Hair follicle dermal papilla cell (primary cell): ENCODE measurements at places on chromosomes 7 and 10. TPM values are rescaled to one million over a fixed set of nuclear protein-coding genes. Genes with fewer than 3 reads are reported as not detected.

The CALU gene
- 859 and 882 TPM in 2 replicates for total RNA-seq

The FBXL15 gene
- total RNA-seq: 5.5 and 6.6 TPM in 2 replicates

The ITIH5 gene
- 0.97 and 1.1 TPM in 2 replicates for total RNA-seq

The C10orf88 gene
- total RNA-seq: 8.1 and 8.9 TPM in 2 replicates

The ZNF488 gene
- total RNA-seq: under 0.01 TPM in 2 replicates

The NPSR1 gene
- not detected in 2 replicates for total RNA-seq

The PCDH15 gene
- 0.36 and 0.65 TPM in 2 replicates for total RNA-seq

The STOX1 gene
- total RNA-seq: under 0.01 and 0.12 TPM in 2 replicates

The CHST15 gene
- total RNA-seq: 34.5 and 35.5 TPM in 2 replicates

The SPDYE9 gene
- total RNA-seq: not detected in 2 replicates

The MNX1 gene
- total RNA-seq: 0.12 TPM in 1 of 2 replicates, not detected in the other

The OR2A7 gene
- total RNA-seq: 1.1 and 1.3 TPM in 2 replicates

The RARRES2 gene
- total RNA-seq: not detected in 2 replicates

The COL17A1 gene
- total RNA-seq: 1.2 and 1.6 TPM in 2 replicates

The CH25H gene
- total RNA-seq: 48.0 and 83.4 TPM in 2 replicates

The TCAF2 gene
- 3.6 and 7.6 TPM in 2 replicates for total RNA-seq

The WEE2 gene
- under 0.01 TPM in 1 of 2 replicates, not detected in the other for total RNA-seq

The SAMD9L gene
- 26.8 and 39.3 TPM in 2 replicates for total RNA-seq

The LAMB1 gene
- total RNA-seq: 431 and 535 TPM in 2 replicates

The GTPBP10 gene
- total RNA-seq: 9.7 and 14.9 TPM in 2 replicates

The CDC14C gene
- total RNA-seq: 0.12 and 0.16 TPM in 2 replicates

The INMT gene
- total RNA-seq: 0.97 and 1.5 TPM in 2 replicates

The SERPINE1 gene
- total RNA-seq: 290 and 467 TPM in 2 replicates

The YWHAG gene
- total RNA-seq: 113 and 116 TPM in 2 replicates

The PPP1R3C gene
- 75.5 and 139 TPM in 2 replicates for total RNA-seq
